ENCODE measurements at places on chromosomes 3 and 15.

- DNase-seq: no peak
Measured at GRCh38 chr3:107958146-107958545, 132.7 kb downstream of the CD47 start.

GRCh38 chr15:99732751-99733267 lies 428 bp downstream of the LYSMD4 start:
- no peak for DNase-seq

GRCh38 chr3:31707286-31707685 lies 174.6 kb downstream of the STT3B start:
- DNase-seq: no peak

- DNase-seq: no peak
Measured at GRCh38 chr15:60880949-60881348, 348.2 kb downstream of the RORA start.

DNA sequence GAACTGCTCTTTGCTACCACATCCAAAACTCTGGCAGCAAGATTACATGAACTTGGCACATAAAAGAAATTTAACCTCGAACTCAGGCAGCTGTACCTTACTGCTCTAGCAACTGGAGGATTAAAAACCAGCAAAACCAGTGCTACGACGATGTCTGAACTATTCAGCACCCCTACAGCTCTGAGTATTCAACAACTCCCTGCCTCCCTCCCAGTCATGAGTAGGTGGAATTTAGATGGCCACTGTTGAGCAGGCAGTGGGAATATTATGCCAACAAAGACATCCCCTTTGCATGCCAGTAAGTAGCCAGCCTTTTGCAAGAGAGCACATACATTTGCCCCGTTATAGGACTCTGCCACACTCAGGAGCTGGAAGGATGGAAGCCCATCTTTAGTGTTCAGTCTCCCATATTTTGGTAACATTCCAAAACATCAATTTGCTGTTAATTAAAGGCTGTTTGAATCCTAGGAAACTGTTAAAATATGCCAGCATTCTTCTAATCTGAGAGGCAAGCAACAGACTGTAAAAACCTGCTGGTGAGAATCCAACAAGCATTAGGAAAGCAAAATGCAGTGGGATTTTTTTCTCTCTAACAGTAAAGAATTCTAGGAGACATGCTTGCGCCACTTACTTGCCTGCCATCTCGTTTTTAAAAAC lies 85.4 kb downstream of the ZNF385D start:
- no peak for DNase-seq

DNA sequence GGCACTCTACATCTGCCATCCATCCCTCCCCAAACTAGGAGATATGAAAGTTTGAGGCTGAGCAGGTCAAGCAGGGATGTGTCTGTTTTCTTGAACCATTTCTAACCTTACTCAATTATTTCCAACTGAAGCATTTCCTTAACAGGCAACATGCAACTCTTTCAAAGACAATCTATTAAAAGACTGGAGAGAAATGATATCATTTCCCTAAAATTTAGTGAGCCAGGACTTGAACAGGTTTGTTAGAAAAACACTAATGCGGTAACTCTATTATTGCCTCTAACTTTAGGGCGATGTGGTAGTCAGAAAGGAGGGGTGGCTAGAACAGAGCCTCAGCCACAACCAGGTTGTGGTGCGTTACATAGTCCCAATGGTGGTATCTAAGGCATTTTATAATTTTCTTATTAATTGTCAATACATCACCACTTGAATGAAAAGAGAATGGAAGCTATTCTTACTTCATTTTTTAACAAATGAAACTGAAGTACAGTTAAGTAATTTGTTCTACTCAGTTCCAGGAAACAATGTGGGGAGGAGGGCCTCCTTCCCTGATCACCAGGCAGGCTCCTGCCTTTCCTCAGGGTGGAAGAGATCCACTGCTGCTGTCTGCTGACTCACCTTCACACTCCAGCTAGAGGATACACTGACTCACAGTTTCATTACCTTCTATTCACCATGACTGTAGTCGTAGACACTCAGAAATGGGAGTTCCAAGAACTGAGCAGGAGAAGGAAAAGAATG lies 22.8 kb downstream of the MYO1E start:
- no peak for DNase-seq

DNA sequence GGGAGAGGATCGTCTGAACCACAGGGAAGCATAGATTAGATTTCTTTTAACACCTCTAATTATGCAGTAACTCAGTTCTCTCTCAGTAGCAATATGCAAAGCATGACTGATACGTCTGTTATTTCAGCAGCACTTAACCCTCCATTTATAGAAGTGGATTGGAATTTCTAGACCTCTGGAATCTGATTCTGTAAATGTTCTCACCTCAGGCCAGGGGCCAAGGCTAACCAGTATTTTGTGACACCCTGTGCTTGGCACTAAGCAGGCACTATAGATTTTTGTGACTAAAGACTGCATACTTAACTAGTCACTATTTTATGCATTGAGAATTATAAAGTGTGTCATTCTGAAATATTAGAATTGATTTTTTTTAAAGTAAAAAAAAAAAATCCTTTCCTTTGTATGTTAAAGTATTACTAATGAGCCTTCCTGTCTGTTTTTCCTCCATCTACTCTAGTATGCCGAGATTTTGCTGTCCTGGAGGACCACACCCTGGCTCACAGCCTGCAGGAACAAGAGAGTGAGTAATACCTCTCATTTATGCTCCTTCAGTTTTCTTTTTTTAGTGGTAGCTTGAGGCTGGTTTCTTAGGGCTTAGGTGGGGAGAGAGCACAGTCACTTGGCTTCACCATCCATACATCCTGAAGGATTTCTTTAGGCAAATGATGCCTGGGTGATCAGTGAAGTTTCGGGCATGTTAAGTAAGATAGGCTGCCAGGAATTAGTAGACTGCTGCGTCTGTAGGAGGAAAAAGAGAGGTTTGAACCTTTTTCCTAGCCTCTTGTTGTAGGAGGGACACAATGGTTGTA lies 26.5 kb upstream of the UTS2B start:
- no peak for DNase-seq

DNA sequence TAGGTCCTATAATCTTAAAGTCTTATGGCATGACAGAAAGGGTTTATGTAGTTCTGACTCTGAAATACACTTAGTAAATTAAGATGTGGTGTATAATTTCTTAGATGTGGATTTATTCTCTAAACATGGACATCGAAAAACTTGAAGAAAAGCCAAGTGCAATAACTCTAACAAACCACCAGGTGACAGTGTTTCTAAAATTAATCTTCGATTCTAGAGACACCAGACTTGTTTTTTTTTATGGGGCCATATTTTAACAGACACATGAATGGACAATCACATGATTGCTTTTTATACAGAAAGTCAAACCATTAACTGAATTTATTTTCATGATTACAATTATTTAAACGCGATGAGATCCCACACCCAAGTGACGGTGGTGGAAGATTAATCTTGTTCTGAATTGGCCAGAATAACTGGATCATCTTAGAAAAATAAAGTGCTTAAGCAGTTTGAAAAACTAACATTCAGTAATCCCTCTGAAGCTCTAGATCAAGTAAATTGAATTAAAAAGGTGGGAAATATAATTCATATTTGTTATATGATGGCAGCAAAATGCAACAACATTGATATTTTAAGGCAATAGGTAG lies 305.1 kb downstream of the LSAMP start:
- no peak for DNase-seq

GRCh38 chr3:5054098-5054497 lies 68.0 kb upstream of the ARL8B start:
- DNase-seq: no peak

GRCh38 chr15:82146576-82146975 lies 100.8 kb upstream of the MEX3B start:
- DNase-seq: no peak

GRCh38 chr15:53759411-53759931 lies at the start of gene WDR72:
Gene WDR72 (minus strand): TSS chr15:53759663. CDS start chr15:53733149, 26,514 bp downstream.
- no peak for DNase-seq

DNA sequence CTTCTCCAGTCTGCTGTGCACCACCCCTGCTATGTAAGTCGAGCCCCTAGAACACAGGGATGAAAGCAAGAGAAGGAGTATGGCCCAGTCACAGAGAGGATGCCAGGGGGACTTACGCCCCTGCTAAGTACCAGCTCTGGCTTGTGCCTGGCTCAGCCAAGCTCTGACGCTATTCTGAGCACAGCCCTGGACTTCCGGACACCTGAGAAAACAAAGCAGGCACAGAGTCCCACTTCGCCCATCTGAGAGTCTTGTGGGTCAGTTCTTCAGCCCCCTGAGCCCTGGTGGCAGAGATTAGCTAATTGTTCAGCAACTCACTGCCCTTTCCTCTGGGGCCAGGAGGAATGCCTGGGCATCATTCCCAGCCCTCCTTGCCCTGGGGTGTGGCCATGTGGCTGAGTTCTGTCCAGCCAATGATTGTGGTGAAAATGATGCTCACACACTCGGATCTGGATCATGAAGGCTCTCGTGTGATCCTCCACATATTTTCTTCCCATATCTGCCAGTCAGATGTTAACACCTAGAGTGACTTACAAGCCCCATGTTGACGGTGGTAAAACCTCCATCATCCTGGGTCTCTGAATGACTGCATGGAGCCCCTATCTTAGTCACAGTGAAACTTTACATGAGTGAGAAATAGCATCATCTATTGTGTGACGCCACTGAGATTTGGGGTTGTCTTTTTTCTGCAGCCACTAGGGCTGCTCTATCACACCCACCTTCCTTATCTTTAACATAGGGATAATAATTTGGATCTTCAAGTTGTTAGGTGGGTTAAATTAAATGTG lies 105.7 kb downstream of the TPRA1 start:
- DNase-seq: no peak

- no peak for DNase-seq
Measured at GRCh38 chr15:29570121-29570947, 251.9 kb downstream of the TJP1 start.

DNA sequence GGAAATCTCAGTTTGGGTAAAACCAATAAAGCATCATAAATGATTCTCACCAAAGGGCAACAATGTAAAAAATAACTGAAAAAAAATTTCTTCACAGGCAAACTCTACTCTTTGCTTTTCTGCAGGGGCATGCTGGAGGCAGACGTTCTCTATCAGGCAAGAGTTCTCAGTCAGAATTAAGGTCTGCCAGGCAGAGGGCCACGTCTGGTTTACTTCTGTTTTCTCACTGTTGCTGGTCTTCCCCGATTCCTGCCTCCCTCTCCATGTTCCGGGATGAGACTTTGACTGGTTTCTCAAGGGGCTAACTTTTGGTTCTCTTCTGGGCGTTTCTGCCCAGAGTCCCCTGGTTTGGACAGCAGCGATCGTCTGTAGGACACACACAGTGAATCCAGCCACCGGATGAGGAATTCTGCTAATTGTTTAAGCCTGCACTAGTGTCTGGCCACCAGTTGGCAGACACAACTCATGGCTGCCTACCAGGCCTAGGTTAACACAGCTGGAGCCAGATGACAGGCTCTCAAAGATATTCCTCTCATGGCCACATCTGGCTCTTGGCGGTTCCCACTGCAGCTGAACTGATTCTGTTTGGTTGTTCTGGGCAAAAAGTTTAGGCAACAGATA lies 273.1 kb downstream of the FOXP1 start:
- DNase-seq: no peak

GRCh38 chr3:134357261-134357913 lies 16.9 kb downstream of the AMOTL2 start:
- no peak for DNase-seq

GRCh38 chr3:126672340-126672739 lies 17.4 kb upstream of the TXNRD3 start:
- no peak for DNase-seq

Data from nucleus accumbens (tissue), 56 donors.